ENCODE measurements at places on chromosomes 1 and 21. TPM values are rescaled to one million over a fixed set of nuclear protein-coding genes. Genes with fewer than 3 reads are reported as not detected.

GRCh38 chr1:152783095-152783494 lies 3.0 kb upstream of the LCE1E start:
- DNase-seq: no peak

DNA sequence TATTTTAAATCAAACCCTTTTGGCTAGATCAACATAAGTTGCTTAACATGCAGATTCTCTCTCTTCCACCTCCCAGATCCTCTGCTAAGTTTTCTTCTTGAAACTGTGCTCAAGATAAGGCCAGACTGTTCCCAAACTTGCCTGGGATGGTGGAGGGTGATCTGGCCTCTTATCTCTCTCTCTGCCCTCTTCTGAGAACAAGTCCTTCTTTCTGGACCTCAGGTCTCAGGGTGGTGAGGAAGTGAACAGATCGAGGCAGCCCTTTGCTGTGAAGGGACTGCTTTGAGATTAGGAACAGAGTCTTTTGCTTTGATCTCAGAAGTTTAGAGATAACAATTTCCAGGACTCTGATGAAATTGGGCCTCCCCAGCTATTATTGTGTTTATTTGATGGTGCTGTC lies 70.7 kb downstream of the HUNK start:
- DNase-seq: peak; percentile 51

Gene CFHR1
- total RNA-seq: not detected

DNA sequence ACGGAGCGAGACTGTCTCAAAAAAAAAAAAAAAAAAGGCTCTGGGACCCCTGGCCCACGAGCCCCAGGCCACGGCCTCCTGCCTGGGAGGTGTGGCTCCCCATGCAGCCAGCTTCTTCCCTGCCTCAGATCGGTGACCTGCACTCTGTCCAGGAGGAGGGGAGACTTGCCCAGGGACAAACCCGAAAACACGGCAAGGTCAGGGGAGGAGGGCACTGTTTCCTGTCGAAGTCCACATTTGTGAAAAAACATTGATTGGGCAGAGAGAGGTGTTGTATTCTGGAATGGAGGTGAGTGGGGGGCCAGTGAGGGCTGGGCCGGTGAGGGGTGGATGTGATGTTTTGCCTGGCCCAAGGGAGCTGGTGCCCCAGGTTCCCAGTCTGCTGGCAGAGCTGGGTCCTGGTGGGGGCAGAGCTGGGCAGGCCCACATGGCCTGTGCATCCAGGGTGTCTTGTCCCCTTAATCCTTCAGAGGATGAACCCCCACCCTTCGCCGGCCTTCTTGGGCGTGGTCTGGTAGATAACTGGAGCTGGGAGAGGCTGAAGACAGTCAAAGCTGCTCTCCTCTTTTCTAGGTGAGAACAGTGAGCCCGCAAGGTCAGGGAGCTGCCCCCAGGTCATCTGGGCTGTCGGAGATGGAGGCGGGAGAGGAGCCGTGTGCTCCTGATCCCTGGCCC lies 12.4 kb upstream of the FAAP20 start:
- no peak for DNase-seq

GRCh38 chr21:45460611-45461368 lies 55.8 kb downstream of the COL18A1 start:
- DNase-seq: no peak

Gene B3GALT5
- total RNA-seq: 0.18 TPM

Gene DDAH1
- total RNA-seq: 87.9 TPM
